ENCODE measurements at places on chromosomes 16 and 17.

DNA sequence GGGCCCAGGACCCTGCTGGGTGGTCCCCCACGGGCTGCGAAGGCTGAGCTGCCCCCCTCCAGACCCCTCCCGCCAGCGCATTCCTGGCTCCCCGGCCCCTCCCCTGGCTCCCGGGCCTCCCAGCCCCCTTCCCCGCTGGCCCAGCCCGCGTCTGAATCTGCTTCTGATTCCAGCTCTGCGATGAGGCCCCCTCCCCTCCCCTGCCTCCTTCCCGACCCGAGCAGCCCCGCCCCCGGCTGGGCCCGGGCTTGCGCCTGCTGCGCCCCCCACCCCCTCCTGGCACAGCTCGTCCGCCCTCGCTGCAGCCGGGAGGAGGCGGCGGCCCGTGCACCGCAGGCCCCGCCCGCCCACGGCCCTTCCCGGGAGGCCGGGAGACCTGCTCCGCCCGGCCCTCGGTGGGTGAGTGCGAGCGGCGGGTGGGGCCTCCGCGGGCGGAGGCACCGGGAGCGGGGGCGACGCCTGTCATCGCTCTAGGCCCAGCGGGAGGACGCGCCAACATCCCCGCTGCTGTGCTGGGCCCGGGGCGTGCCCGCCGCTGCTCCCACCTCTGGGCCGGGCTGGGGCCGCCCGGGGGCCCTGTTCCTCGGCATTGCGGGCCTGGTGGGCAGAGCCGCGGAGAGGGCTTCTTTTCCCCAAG lies at the start of gene NTN3:
NTN3 (plus strand) TSS at position 282 of the 637 bp plus-strand sequence. CDS start 405 bp downstream, outside the sequence.
- no peaks in the 10 kb centered on the region for H3K27me3 ChIP-seq
- no peak within 1 kb of the TSS for H3K27ac ChIP-seq
- no peak for DNase-seq
- peaks cover 50% of the 10 kb centered on the region for H3K4me1 ChIP-seq
- H3K4me3 ChIP-seq = peak within 1 kb of the TSS; percentile 47
- no peaks in the 10 kb centered on the region for H3K36me3 ChIP-seq

- no peaks in the 10 kb centered on the region for H3K27me3 ChIP-seq
- H3K27ac ChIP-seq = no peak overlapping the region
- DNase-seq = no peak
- no peak overlapping the region for H3K4me3 ChIP-seq
Observed at GRCh38 chr17:45730192-45730591, 53.9 kb upstream of the CRHR1 start.

GRCh38 chr17:69854225-69854780 lies 220.7 kb upstream of the KCNJ16 start:
- H3K4me3 ChIP-seq = no peak overlapping the region
- H3K27ac ChIP-seq = no peak overlapping the region
- DNase-seq = no peak
- no peaks in the 10 kb centered on the region for H3K36me3 ChIP-seq

DNA sequence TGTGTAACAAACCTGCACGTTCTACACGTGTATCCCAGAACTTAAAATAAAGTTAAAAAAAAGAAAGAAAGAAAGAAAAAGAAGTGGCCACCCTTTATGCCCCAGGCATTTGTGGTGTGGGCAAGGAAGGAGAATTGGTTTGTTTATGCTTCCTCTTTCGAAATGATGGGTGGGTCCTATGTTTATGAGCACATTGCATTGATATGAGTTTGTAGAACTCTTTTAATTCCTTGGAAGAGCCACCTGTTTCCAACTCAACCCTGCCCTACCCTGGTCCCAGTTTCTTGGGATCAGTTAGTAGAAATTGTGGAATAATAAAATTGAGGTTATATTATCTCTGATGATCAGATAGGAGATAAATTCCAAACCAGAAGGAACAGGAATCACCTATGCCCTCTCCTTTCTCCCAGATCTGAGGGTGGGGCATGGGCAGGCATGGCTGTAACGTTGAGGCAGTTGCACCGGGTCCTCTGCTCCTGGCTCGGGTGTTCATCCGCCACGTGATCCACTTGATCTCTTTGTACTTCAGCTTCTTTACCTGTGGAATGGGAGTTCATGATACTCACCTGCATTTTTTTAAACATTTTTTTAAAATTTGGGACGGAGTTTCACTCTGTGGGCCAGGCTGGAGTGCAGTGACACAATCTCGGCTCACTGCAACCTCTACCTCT lies 15.9 kb downstream of the CHAD start:
- no peaks in the 10 kb centered on the region for H3K36me3 ChIP-seq
- no peaks in the 10 kb centered on the region for H3K27me3 ChIP-seq
- no peak overlapping the region for H3K4me3 ChIP-seq
- H3K27ac ChIP-seq = no peak overlapping the region

DNA sequence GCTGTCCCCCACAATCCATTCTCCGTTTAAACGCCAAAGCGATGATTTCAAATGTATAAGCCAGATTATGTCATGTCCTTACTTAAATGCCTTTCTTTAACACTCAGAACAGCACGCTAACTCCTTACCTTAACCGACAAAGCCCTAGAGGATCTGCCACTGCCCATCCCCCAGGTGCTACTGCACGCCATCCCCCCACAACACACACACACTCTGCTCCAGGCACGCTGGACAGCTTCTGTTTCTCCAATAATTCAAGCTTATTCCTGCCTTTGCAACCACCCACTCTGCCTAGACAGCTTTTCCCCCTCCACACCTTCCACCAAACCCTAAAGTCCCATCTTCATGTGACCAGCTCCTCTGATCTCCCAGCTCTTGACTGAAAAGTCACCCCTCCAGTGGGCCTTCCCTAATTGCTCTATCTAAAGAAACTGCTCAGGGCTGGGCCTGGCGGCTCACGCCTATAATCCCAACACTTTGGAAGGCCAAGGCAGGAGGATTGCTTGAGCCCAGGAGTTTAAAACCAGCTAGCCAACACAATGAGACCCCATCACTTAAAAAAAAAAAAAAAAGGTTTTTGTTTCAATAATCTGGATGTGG lies 38.9 kb upstream of the RPL38 start:
- no peaks in the 10 kb centered on the region for H3K36me3 ChIP-seq
- H3K27me3 ChIP-seq = no peaks in the 10 kb centered on the region
- no peak overlapping the region for H3K27ac ChIP-seq
- H3K4me3 ChIP-seq = no peak overlapping the region
- H3K4me1 ChIP-seq = no peaks in the 10 kb centered on the region

- H3K27ac ChIP-seq = no peak overlapping the region
- no peak overlapping the region for H3K4me3 ChIP-seq
- no peak for DNase-seq
- H3K36me3 ChIP-seq = no peaks in the 10 kb centered on the region
- no peaks in the 10 kb centered on the region for H3K4me1 ChIP-seq
- H3K27me3 ChIP-seq = no peaks in the 10 kb centered on the region
Observed at GRCh38 chr17:3256575-3256974, 41.6 kb downstream of the OR3A1 start.

DNA sequence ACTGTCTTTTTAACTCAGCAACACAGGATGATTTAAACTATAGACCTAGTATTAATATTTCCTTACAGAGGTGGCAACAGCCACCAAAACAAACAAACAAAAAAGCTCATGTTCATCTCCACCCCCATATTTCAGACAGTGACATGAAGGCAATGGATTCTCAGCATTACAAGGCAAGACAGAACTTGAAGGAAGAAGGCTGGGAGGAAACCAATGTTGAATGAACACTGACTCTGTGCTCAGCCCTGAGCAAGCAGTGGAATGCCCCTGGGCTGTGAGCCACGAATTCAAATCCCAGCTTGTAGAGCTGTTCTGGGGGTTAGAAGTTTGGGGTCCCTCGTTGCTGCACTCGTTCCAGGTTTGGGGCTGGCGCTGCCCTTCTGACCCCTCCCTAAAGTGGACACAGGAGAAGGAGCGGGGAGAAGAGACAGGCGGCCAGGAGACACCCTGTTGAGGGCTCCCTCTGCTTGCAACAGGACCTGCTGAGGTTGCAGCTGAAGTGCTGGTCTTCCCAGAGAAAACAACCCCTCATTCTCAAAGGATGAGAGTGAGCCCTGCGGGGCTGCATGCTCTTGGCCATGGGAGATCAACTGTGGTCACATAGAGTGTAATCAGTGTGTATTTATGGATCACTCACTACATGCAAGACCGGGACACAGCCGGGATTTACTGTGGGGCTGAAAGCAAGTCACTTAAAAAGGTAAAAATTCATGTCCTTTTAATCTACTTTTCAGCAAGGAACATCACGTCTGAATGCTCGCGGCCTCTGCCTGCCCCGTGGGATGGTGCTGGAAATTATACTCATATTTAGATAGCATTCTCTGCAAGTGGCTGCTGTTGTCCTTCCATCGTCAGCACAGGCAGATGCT lies 34.3 kb downstream of the MYH3 start:
- DNase-seq = no peak
- H3K4me1 ChIP-seq = no peaks in the 10 kb centered on the region
- H3K4me3 ChIP-seq = no peak overlapping the region
- H3K27me3 ChIP-seq = no peaks in the 10 kb centered on the region

DNA sequence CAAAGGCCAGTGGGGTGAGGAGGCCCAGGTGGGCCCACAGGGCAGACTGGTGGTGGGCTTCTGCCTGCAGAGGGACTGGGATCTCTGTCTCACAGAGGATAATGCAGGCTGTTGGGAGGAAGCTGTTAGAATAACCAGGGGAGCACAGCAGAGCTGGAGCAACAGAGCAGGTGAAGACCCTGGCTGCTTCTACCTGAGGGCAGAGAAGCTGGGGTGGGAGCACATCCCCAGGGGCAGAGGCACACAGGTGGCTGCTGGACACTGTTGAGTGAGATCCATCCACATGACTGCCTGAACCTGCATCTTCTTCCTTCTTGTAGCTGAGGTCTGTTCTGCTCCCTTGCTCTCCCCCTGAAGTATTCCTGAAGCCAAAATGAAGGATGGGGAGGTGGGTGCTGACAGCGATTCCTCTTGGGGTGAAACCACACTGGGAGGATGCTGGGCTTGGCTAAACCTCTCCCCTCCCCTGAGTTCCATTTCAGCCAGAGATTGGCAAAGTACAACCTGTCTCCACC lies 1725.0 kb downstream of the TP53TG3F start:
- no peak for DNase-seq
- H3K27me3 ChIP-seq = no peaks in the 10 kb centered on the region
- no peaks in the 10 kb centered on the region for H3K4me1 ChIP-seq

DNA sequence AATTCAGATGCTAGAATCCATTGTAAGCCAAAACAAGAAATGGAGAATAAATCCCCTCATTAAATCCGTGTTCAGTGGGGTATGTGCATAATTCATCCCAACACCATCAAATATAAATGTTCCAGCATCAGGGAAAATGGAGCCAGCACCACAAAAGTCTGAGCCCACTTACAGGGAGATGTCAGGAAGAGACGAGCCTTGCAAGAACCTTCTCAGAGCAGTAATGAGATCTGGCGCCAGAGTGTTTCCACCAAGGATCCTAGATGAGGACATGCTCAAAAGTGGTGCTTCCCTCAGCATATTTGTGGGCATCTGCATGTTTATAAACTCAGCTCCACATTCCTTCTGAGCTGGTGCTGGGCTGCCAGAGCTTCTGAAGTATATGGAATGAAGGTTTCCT lies 541.9 kb upstream of the C16orf82 start:
- H3K36me3 ChIP-seq = no peaks in the 10 kb centered on the region
- no peaks in the 10 kb centered on the region for H3K27me3 ChIP-seq
- no peak for DNase-seq
- no peak overlapping the region for H3K27ac ChIP-seq
- no peak overlapping the region for H3K4me3 ChIP-seq

DNA sequence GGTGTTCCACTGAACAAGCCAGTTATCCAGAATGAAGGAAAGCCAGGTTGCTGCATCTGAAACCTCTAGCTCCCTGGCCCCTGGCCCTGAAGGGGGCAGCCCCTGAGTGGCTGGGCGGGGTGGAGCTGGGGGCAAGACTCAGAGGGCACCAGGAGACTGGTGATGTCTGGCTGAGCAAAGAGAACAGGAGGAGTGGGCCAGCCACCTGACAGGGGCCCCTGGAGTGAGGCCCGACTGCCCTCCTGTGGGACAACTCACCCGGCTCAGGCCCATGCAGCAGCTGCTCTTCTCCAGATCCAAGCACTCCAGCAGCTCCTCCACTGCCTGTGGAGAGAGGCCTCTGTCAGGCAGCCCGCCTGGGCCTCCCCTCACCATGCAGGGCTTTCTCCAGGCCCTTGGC lies 60.4 kb downstream of the PIPOX start:
- H3K36me3 ChIP-seq = peaks cover 65% of the 10 kb centered on the region
- H3K27me3 ChIP-seq = no peaks in the 10 kb centered on the region
- H3K27ac ChIP-seq = no peak overlapping the region
- H3K4me3 ChIP-seq = no peak overlapping the region
- H3K4me1 ChIP-seq = no peaks in the 10 kb centered on the region

GRCh38 chr16:12354296-12354833 lies 377.8 kb downstream of the SNX29 start:
- H3K4me1 ChIP-seq = no peaks in the 10 kb centered on the region
- H3K36me3 ChIP-seq = no peaks in the 10 kb centered on the region
- H3K27ac ChIP-seq = no peak overlapping the region
- no peaks in the 10 kb centered on the region for H3K27me3 ChIP-seq

DNA sequence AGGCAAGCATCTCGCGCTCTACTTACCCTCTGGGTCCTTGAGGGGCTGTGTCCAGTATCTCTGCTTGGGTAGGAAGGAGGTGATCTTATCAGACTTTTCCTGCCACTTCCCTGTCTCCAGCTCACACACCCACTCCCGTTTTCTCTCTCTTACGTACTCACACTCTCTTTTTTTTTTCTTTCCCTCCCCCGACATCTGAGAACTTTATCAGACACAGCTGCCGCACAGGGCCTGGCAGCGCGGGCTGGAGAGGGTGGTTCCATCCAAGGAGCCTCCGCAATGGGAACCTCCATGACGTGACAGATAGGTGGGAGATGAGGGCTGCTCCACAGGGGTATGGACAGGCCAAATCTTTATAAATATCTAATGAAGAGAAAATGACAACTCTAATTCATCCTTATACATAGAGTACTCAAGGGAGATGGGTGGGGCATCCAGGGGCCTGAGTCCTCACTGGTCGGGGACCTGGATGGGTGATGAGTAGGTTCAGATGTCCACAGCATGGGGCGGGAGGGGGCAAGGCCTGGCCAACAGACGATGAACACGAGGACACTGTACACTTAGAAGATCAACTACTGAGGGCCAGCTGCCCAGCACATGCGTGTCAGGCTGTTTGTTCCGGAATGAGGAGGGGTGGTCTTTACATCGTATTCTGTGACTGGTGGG lies 23.3 kb downstream of the MINK1 start:
- no peak overlapping the region for H3K27ac ChIP-seq
- H3K4me1 ChIP-seq = peaks cover 19% of the 10 kb centered on the region
- H3K27me3 ChIP-seq = no peaks in the 10 kb centered on the region
- H3K4me3 ChIP-seq = no peak overlapping the region

Data from thoracic aorta (tissue), 2 donors.